Activated naive CD8-positive, alpha-beta T cell treated with anti-CD3 and anti-CD28 coated beads, Interleukin-2, amount 50 U/mL, for 16 hours (primary cell): ENCODE measurements at places on chromosomes 5 and 9.

GRCh38 chr5:40484495-40484894 lies 195.2 kb upstream of the PTGER4 start:
- DNase-seq: no peak

DNA sequence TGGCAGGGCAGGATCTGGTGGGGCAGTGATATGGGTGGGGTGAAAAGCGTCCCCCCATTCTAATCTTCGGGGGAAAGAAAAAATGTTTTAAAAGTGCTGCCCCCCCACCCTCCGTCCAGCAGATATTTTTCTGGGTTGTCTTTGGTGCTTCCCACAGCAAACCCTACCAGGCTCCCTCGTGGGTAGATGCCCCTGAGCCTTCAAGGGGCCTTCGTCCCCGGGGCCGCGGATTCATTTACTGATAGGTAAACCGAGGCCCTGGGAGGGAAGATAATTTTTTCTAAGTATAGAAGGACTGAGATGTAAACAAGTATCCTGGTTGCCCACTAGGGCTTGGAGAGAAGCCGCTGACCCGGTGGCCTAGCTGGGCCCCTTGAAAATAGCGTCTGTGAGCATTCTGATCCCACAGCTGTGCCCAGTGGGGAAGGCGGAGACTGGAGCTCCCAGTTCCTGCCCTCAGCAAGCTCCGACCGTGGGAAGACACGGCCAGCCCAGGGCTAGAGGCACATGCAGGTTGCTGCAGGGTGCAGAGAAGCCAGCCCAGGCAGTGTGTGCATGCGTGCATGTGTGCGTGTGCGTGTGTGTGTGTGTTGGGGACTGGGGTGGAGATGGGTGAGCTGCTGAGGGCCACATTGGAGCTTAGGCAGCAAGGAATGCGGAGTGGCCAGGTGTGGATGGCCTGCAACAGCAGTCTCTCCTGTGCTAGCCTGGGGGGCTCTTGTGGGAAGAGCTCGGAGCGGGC lies 6.0 kb upstream of the RXRA start:
- DNase-seq: no peak

DNA sequence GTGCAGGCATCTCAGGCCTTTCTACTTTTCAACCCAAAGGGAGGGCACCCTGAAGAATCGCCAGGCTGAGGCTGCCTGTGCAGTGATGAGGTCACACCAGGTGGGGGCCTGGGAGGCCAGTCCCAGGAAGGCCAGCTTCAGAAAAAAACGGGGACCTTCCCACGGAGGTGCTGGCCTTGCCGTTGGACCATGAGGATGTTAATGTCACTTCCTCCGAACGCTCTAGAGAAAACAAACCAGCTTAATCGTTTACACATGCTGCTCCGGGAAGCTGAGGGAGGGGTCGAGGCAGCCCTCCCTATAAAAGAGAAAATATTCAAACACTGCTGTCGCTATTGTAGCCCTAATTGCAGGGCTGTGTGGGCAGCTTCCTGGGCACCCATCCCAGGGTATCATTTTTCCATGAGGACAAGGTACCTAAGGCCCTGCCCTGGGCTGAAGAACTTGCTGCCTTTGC lies 27.0 kb downstream of the PTGES start:
- no peak for DNase-seq

DNA sequence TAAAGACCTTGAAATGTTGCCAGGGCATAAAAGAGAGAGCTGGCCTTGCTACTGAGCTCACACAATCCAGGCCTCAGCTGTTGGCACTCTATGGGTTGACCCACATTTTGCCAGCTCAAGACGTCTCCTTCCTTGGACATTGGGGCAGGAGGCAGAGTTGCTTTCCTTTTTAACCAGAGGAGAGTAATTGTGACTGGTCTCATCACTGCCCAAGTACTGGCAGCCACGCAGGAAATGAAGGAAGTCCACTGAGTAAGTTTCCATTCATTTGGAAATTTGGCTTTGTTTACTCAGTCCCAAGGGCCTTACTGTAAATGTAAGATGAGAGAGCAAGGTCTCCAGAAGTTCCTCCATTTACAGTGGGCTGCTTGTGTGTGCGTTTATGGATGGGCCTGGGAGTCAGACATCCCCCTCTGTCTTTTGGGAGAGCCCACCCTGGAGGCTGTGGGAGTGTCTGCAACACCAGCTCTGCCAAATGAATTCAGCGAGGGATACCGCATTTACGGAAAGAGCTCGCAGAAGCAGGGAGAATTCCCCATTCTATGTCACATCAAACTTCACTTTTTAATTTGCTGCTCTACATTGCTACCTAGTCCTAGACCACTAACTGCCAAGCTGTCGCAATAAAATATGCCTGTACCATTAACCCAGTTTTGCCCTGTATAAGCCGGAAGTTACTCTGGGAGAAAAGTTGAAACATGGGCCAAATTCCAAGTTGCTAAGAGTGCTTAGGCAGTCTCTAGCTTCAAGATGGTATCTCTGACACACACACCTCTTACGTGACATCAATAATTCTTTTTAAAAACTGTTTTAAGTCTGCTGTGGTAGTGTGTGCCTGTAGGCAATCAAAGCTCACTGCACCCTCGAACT lies 24.5 kb upstream of the PDZD2 start:
- no peak for DNase-seq
